ENCODE measurements at places on chromosomes 5 and 9. TPM values are rescaled to one million over a fixed set of nuclear protein-coding genes. Genes with fewer than 3 reads are reported as not detected.
A peak's percentile ranks its signal among the peaks of the same experiment; 100 is the strongest.

The LCN2 gene
- 39.2 TPM for total RNA-seq

GRCh38 chr9:98391406-98391805 is 136.0 kb upstream of the TBC1D2 start:
- H3K36me3 ChIP-seq = no peaks in the 10 kb centered on the region
- H3K4me1 ChIP-seq = no peaks in the 10 kb centered on the region
- H3K27ac ChIP-seq = no peak overlapping the region
- DNase-seq = no peak
- no peaks in the 10 kb centered on the region for H3K27me3 ChIP-seq

DNA sequence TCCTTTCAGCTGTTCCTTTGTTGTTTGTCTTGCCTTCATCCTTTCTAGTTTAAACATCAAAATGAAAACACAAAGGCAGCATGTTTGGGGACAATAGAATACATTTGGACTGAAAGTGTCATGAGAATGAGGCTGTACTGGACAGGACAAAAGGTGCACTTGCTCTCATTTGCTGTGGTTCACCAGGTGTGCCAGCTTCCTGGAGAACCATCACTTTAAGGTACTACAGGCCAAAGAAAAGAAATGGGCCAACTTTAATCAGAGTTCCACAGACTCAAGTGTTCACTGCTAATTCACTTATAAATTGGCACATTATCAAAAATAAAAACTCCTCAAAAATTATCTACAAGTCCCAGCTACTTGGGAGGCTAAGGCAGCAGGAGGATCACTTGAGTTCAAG is 53.8 kb downstream of the ABHD17B start:
- no peak overlapping the region for H3K4me3 ChIP-seq
- no peak overlapping the region for H3K27ac ChIP-seq
- no peak for DNase-seq
- H3K4me1 ChIP-seq = no peaks in the 10 kb centered on the region
- no peaks in the 10 kb centered on the region for H3K27me3 ChIP-seq

DNA sequence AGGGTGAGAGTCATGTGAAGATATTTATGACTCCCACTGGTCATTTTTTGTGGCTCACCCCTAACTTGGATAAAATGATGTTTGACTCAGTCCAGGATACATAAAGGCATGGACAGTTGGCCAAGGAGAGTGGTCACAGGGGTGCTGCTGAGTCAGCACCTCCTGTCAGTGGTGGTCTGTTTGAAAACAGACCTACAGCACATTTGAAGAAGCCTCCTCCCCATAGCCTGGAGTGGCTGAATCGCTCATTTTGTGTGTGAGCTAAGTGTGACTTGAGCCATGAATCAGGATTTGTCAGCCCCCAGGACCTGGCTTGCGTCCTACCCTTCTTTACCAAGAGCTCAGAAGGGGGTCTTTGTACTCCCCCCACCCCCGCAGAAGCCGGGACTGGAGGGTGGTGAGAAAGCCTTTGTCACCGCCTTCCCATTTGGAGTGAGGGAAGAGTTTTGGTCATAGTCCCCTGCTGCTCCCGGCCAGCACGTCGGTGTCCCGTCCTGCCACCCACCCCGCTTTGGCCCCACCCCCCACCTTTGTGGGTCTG is 35.6 kb downstream of the TRIO start:
- no peak for DNase-seq
- no peaks in the 10 kb centered on the region for H3K36me3 ChIP-seq
- H3K4me3 ChIP-seq = no peak overlapping the region
- H3K27ac ChIP-seq = no peak overlapping the region

GRCh38 chr9:133151041-133151440 is 12.7 kb downstream of the GBGT1 start:
- H3K4me3 ChIP-seq = no peak overlapping the region
- H3K27me3 ChIP-seq = no peaks in the 10 kb centered on the region
- peaks cover 12% of the 10 kb centered on the region for H3K4me1 ChIP-seq
- H3K36me3 ChIP-seq = no peaks in the 10 kb centered on the region
- no peak overlapping the region for H3K27ac ChIP-seq

DNA sequence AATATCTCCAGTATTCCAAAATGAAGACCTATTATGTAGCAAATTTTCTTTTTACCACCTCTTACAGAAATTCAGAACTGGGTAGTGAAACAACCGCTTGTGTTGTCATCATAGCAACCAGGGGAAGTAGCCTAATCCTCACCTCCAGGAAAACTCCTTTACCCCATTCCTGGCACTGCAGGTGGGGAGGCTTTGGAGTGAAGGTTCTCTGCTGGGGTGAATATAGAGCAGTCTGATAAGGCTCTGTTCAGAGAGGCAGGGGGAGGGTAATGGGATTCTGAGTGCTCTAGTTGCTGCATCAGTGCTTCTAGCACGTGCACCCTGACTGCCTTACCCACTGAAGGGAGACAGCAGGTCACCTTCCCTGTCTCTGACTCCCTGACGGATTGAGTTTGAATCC is 116.2 kb downstream of the MAN2A1 start:
- peak overlapping the region; percentile 63 for H3K27ac ChIP-seq
- H3K4me3 ChIP-seq = no peak overlapping the region
- peaks cover 3% of the 10 kb centered on the region for H3K4me1 ChIP-seq
- H3K36me3 ChIP-seq = no peaks in the 10 kb centered on the region
- no peaks in the 10 kb centered on the region for H3K27me3 ChIP-seq
- no peak for DNase-seq

DNA sequence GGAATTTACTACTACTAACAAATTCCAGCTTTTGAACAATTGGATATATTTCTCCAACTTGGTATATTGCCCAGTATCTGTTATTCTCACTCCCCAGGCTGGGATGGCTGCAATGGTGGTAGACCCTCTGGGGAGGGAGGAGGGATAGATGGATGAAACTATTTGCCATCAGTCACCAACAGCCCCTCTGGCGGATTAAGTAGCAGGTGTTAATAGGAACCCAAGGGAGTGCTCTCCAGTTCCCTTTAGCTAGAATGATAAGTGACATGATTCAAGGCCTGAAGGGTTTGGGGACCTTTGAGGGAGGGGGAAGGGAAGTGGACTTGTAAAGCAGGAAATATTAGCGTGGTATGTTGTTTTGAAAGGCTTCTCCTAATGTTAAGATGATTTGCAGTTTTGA is 824.0 kb upstream of the ARRDC3 start:
- H3K36me3 ChIP-seq = no peaks in the 10 kb centered on the region
- H3K4me1 ChIP-seq = no peaks in the 10 kb centered on the region
- H3K27me3 ChIP-seq = no peaks in the 10 kb centered on the region
- no peak overlapping the region for H3K27ac ChIP-seq
- no peak overlapping the region for H3K4me3 ChIP-seq

DNA sequence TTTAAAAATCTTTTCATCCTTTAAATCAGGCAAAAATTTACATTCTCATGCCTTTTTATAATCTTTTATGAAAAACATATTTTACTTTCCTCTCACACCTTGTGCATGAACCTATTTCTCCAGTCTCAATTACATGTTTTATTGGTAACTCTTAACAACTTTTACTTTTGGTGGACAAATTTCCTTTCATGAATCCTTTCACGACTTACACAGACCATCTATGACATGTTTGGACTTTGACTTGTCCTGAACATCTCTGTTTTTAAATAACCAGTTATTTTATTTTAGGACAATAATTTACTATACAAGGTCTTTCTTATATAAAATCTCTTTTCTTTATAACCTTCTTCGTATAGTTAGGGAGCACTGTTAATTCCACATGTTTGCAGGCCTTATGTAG is 26.5 kb upstream of the MTMR12 start:
- no peak for DNase-seq
- no peaks in the 10 kb centered on the region for H3K27me3 ChIP-seq
- H3K36me3 ChIP-seq = no peaks in the 10 kb centered on the region
- no peak overlapping the region for H3K27ac ChIP-seq
- H3K4me1 ChIP-seq = no peaks in the 10 kb centered on the region

DNA sequence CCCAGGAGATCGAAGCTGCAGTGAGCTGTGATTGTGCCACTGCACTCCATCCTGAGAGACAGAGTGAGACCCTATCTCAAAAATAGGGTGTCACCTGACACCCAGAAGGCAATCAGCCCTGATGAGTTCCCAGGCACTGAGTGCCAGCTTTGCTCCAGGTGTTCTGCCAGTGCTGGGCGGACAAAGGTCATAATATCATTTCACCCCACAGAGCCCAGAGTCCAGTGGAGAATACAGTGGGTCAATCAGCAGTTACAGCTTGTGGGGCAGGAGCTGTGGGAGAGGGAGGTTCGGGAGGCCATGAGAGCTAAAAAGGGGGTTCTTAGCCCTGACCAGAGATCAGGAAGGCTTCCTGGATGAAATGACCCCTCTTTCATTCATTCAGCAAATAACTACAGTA is 24.4 kb upstream of the SH3RF2 start:
- DNase-seq = no peak
- no peaks in the 10 kb centered on the region for H3K4me1 ChIP-seq
- H3K36me3 ChIP-seq = no peaks in the 10 kb centered on the region
- H3K4me3 ChIP-seq = no peak overlapping the region

GRCh38 chr5:118637947-118638670 is 350.2 kb downstream of the DTWD2 start:
- no peak overlapping the region for H3K27ac ChIP-seq
- no peaks in the 10 kb centered on the region for H3K4me1 ChIP-seq
- H3K27me3 ChIP-seq = no peaks in the 10 kb centered on the region
- no peak for DNase-seq
- no peaks in the 10 kb centered on the region for H3K36me3 ChIP-seq
